ENCODE measurements at places on chromosomes 3 and 15. TPM values are rescaled to one million over a fixed set of nuclear protein-coding genes. Genes with fewer than 3 reads are reported as not detected.

The RASGRP1 gene
- polyA plus RNA-seq = 63.9 TPM

The PRR20G gene
- polyA plus RNA-seq = not detected

The MBD4 gene
- polyA plus RNA-seq = 29.2 TPM

The CCDC54 gene
- not detected for polyA plus RNA-seq

The EXD1 gene
- polyA plus RNA-seq = not detected

The SAMMSON gene
- polyA plus RNA-seq = not detected
